ENCODE measurements at places on chromosomes 3 and 15. TPM values are rescaled to one million over a fixed set of nuclear protein-coding genes. Genes with fewer than 3 reads are reported as not detected.

GRCh38 chr3:167355446-167355845 lies 24.7 kb downstream of the ZBBX start:
- no peak for DNase-seq

DNA sequence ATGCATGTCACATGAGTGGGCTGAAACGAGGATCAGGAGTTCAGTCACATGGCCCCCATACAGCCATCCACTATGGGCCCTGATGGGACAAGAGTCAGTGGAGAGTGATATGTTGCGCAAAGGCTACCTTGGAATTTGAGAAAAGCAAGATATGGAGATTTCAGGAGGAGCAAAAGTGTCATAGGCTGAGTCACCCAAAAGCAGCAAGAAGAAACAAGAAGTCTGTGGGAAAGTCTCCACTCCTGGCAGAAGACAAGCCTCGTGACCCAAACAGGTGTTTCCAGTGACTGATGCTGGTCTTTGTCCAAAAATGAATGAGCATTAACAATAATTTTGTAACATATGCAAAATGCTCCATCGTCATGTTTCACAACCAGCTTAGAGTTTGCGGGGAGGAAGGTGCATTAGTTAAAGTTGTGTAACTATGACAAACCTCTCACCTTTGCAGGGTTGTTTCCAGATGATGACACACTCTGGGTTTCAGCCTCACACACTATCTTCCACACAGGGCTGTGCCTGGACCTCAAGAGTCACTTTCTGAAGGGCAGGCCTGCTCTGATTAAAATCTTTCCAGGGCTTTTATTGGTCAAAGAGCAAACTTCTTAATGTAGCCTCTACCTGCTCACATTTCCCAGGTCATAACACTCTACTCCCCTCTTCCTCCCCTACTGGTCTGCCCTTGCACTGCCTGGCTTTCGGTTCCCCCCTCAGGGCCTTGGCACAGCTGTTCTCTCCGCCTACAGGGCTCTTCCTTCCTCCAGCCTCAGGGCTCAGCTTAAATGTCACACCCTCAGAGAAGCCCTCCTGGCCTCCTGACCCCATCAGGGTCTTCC lies 3.9 kb upstream of the DNASE1L3 start:
- DNase-seq: no peak

DNA sequence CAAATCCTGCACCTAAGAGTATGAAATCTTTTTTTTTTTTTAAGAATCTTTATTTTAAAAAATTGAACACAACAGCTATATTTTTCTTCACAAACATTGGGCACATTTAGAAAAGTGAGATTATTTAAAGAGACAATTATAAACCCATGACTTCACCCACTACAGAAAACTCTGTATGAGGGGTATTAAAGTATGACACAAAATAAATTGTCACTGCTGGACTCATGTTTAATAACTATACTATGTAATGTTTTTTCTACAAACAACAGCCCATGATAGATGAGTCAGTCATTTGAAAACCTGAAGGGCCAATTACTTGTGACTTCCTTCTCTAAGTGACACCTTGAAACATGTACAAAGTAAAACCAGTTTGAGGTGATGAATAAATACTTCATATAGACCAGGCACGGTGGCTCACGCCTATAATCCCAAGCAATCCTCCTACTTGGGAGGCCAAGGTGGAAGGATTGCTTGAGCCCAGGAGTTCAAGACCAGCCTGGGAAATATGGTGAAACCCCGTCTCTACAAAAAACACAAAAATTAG lies 36.0 kb downstream of the AQR start:
- no peak for DNase-seq

The ERC2 gene
- total RNA-seq: 115 TPM

The CIAO2A gene
- 25.1 TPM for total RNA-seq
